Esophagus squamous epithelium (tissue), 5 donors: ENCODE measurements at places on chromosomes 7 and 10.

DNA sequence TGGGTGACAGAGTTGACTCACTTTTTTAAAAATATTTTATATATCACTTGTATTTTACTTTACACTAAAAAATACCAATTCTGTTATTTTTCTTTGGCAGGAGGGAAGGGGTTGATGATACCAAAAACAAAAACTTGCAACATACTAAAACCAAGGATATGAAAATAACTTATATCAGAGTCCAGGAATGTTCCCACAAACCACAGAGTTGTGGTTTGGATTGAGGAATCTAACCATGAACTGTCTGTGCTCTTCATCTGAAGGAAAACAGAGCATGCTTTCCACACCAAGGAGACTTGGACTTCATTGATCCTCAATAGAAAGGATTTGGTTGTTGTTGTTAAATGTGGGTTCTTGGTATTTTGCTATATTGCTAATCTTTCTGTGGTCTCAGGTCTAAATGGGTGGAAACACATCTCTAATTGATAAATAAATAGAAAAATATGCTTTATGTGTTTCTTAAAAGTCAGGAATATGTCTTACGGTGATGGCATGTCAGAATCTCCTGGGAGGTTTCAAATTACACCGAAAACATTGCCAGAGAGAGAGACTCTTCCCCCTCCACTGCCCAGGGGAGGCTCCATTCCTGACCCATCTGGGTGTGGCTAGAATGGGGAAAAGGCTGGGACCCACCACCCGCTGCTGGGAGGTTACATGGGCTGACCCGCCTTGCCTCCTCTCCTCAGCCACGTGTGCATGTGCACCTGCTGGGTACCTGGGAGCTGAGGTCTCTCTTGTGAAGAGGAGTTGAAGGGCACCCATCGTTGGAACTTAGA, 46.9 kb upstream of the STK17A start:
- DNase-seq, result no peak

DNA sequence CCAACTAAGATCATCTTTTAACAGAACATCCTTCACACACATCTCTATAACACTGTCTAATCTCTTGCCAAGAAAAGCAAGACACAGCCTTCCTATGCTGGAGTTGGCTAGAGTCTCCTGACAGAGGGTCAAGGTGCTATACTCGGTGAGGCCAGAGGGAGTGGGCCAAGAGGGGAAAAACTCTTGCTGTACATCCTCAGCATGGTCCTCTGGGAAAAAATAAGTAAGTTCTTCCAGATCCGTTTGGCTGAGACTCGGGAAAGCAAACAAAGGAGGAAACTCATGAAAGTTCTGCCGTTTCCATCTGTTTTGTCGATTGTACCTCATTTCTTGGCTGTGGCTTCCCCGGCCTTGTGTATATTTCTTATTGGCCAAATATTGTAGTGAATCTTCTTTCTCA, 33.9 kb downstream of the VWDE start:
- DNase-seq, result no peak

- DNase-seq, result no peak
These were observed 226.0 kb downstream of the PRPF18 start for GRCh38 chr10:13812804-13813203.

DNA sequence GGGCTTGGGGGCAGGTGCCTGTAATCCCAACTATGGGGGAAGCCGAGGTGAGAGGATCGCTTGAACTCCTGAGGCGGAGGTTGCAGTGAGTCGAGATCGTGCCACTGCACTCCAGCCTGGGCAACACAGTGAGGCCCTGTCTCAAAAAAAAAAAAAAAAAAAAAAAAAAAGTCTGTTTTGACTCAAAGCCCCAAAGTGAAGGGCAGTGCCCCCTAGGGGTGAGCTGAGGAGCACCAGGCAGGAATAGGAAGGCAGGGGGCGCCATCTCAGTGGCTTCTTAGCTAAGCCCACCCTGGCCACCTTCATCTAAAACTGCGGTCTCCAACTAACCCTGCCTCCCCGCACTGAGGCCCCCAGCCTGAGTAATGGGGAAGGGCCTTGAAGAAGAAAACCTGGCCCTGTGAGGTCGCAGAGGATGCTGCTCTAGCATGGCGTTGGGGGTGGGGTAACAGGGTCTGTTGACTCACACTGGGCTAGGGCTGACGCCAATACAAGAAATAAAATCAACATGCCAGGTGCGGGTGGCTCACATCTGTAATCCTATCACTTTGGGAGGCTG, 9.8 kb downstream of the PODXL start:
- DNase-seq, result no peak

GRCh38 chr10:65550761-65551160, 1375.1 kb upstream of the LRRTM3 start:
- DNase-seq, result no peak

GRCh38 chr10:63084690-63085382, 48.3 kb upstream of the NRBF2 start:
- DNase-seq, result no peak

DNA sequence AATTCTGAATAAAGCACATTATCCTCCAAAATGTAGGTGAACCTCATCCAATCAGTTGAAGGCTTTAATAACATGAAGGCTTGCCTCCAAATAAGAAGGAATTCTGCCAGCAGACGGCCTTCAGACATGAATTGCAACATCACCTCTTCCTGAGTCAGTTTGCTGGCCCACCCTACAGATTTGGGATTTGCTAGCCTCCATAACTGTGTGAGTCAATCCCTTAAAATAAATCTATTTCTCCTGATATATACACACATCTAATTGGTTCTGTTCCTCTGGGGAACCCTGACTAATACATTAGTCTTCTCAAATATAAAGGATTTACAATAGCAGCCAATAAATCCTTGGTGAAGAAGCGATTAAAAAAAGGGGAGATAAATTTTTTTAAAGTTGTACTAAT, 34.8 kb upstream of the OSBPL3 start:
- DNase-seq, result no peak
